ENCODE measurements at places on chromosomes 11 and 22.

DNA sequence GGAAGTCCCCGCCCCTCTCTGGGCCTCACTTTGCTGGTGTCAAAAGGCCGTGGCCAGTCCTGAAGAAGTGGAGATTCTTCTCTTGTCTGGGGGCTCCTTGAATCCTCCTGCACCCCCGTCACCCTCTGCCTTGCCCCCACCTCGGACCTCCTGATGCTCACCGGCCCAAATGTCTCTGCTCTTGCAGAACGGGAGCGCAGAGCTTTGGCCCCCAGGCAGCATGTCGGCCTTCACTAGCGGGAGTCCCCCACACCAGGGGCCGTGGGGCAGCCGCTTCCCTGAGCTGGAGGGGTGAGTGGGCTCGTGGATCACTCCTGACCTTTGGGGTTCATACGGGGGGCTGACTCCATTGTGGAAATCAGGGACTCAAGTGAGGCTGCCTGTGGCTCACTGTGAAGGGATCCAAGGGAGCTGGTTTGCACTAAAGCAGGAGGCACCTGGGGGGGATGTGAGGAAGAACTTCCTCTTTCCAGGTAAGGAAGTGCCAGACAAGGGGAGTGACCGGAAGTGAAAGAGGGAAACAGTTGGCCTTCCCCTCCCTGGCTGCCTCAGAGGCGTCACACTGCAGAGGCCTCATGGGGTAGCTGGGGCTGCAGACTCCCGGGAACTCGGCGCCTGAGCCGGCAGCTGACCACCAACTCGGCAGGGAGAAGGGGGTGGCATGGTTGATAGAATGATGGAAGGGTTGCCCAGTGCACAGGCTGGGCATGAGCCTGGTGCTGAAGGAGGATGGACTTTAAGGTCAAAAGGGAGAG, 23.1 kb downstream of the CSF2RB start:
- no peak for DNase-seq

DNA sequence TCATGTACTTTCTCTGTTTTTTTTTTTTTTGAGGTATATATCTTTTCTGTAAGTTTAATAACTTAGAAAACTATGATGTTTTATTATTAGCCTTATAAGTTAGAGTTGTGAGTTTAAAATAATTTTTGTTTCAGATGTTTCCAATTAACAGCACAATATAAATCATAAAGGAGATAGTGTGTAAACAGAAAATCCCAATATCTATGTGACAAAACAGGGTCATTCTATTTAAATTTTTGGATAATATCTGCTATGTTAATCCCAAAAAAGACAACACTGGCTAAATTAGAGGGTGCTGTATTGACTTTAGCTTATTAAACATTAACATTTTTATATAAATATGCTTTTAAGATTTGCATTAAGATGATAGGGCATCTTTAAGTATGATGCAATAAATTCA, 318.1 kb upstream of the CTSC start:
- no peak for DNase-seq

GRCh38 chr11:69489031-69489745, 7.7 kb downstream of the LINC01488 start:
- no peak for DNase-seq

DNA sequence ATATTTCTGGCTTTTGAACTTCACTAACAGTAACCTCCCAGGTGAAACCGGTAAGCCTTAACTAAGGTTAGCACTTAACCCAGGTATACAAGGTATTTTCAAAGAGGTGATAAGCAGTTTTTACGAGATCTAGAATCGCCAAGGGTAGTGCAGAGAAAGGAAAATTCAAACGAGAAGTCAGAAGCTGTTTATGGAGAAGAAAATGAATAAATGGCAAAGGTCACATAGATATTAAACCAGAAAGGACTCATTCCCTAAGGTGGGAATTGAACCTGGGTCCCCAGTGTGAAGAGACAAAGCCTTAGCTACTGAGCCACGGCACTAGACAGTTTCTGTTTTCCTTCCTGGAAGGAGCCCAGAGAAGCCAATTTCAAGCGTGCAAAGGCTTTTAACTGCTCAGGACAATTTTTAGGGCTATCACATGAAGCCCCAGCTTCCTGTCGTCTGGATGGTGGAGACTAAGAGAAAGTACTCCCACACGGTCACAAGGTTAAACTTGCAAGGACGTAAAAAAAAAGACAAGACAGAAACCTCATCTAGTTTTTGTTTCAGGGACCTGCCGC, 5.7 kb upstream of the C1QTNF6 start:
- DNase-seq: no peak

- peak; percentile 23 for DNase-seq
These were observed 13.7 kb upstream of the CPT1A start for GRCh38 chr11:68855205-68855981.

GRCh38 chr11:78541537-78541936, 33.1 kb downstream of the NARS2 start:
- no peak for DNase-seq

DNA sequence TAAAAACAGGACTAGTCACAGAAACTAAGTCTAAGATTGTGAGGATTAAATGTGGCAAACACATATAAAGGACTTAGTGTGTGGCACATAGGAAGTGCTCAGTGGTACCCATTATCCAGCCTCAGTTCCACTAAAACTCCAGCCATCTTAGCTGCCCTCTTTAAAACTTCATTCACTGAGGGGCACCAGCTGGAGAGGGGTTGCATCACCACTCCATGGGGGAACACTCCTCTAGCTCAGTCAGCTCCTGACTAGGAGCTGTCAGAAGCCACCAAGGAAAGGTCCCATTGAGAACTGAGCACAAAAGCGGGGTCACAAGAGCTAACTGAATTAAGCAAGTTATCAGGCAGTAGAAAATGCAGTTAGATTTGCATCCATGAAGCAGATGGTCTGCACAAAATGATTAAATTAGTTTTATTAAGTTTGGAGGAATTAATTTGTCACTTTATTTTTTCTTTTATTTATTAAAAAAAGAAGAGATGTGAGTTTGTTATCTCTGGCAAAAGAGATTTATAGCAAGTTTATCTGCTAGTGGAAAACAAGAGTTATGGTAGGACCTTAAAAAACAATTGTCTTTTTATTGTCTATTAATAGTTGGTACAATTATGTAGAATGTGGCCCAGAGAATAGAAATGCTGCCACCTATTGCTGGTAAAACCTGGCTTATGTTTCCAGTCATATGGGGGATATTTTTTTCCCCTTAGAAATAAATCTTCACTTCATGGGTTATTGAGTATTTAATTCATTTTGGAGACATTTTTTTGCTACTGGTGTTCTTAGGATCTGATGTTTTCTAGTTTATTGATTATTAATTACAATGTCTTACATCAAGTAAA, 95.7 kb downstream of the NAV2 start:
- no peak for DNase-seq

DNA sequence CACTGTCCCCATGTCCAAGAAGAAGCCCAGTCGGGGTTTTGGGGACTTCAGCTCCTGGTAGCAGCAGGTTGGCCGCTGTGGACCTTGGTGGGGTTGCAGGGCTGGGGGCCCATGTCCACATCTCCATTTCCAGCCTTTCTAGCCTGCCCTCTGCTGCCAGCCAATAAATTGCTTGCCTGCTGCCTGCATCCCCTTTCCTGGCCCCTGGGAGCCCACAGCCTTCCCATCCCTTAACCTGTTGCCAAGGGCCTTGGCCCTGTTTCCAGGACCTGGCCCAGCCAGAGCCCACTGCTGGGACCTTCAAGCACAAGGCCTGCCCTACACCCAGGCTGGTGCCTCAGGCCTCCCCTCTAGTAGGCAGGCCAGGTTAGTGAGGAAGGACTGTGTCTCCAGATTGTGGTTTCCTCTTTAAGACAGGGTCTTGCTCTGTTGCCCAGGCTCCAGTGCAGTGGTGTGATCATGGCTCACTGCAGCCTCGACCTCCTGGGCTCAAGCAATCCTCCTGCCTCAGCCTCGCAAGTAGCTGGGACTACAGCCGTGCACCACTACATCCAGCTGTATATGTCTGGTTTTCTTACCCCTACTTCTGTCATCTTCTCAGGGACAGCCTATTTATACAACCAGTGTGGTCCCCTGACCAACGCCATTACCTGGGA, 29.7 kb downstream of the PPIL2 start:
- no peak for DNase-seq

- no peak for DNase-seq
These were observed 4.6 kb downstream of the ATF4 start for GRCh38 chr22:39524753-39525657.

GRCh38 chr11:120270386-120270785, 30.4 kb downstream of the POU2F3 start:
- no peak for DNase-seq

DNA sequence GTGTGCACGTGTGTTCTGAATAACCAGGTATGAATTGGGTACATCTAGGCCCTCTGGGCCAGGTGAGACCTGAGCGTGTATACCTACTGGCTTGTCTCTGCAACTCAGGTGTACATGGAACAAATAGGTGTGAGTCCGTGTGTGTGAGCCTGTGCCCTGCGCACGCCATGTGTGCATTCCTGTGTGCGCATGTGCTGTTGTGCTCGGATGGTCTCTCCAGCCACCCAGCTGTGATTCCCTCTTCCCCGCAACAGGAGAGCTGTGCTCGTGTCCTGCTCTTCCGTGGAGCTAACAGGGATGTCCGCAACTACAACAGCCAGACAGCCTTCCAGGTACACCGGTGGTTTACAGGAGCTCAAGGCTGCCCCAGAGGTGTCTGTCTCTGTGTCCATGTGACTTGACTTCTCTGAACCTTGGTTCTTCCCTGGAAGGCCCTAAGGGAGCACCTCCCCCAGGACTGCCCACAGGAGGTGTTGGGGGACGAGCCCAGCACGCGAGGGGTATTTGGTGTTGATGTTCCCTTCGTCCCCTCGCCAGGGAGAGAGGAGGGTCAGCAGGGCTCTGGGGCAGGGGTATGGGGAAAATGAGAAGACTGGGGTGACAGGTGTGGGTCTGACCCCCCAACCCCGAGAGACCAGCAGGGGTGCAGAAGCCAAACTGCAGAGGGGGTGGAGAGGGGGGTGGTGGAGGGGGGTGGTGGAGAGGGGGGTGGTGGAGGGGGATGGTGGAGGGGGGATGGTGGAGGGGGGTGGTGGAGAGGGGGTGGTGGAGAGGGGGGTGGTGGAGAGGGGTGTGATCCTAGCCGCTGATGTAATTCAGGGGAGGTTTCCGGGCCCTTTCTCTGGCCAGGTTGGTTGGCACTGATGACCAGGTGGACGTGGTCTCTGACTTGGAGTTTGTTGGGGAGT, 10.7 kb downstream of the SHANK3 start:
- DNase-seq: no peak

DNA sequence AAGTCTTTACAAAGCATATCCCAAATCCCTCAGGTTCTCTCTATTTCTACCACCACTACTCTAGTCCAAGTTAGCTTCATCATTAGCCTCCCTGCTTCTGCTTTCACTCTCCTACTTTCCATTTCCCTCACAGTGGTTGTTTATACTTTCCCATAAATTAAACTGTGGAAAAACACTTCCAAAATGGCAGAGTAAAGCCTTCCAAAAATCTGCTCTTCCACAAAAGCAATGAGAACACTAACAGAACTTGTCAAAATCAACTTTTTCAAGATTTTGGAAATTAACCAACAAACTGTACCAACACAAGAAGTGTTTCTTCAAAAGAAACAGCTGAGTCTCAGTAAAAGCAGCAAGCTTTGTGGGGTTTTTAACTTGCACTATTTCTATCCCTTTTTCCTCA, 71.8 kb downstream of the TTC28 start:
- DNase-seq: no peak

- DNase-seq: no peak
These were observed 14.2 kb downstream of the ALG12 start for GRCh38 chr22:49904040-49904369.

DNA sequence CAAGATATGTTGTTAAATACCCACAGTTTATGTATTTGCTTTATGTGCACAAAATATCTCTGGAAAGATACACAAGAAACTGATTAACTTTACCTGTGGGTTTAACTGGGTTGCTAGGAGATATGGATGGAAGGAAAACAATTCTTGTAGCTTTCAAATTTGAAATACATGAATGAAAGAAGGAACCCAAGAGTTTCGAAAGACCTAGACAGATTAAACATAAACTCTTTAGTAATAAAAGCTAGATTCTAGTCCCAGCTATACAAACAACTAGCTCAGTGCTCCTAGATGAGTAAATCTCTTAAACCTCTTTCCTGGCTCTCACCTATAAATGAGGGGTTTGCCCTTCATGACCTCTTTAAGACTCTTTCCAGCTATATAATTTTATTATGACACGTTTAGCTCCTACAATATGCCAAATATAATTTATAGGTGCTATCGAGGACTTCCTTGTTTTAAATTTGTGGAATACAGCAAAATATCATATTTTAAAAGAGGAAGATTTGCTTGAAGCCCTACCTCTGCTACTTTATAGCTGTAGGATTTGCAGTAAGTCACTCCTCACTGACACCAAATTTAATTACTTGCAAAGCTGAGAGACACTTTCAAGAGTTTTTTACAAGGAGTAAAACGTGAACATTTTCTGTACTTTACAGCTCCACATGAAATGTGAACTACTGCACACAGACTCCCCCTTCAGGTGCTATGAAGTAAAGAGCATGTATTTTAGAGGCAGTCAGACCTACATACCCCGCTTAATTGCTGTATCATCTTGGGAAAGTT, 50.7 kb downstream of the RRAS2 start:
- no peak for DNase-seq

GRCh38 chr11:78244546-78245255, 56.0 kb downstream of the USP35 start:
- no peak for DNase-seq

DNA sequence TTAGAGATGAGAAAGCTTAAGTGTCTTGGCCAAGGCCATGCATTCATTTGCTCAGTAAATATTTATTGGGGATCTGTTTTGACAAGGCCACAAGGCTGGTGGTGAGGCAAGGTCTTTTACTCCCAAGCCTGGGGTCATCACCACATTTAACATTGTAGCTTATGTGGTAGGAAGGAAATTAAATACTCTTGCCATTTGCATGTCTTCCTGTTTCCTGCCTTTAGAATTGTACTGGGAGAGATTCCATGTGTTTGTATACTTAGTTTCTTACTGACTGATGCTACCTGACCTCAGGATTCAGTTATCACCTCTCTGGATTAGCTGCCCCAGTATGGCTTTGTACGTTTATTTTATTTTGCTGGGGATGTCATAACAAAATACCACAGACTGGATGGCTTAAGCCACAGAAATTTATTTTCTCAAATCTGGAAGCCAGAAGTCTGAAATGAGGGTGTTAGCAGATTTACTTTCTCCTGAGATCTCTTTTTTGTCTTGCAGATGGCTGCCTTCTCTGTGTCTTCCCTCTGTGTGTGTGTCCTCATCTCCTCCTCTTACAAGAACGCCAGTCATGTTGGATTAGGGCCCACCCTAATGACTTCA, 44.8 kb downstream of the SPECC1L start:
- DNase-seq: no peak

DNA sequence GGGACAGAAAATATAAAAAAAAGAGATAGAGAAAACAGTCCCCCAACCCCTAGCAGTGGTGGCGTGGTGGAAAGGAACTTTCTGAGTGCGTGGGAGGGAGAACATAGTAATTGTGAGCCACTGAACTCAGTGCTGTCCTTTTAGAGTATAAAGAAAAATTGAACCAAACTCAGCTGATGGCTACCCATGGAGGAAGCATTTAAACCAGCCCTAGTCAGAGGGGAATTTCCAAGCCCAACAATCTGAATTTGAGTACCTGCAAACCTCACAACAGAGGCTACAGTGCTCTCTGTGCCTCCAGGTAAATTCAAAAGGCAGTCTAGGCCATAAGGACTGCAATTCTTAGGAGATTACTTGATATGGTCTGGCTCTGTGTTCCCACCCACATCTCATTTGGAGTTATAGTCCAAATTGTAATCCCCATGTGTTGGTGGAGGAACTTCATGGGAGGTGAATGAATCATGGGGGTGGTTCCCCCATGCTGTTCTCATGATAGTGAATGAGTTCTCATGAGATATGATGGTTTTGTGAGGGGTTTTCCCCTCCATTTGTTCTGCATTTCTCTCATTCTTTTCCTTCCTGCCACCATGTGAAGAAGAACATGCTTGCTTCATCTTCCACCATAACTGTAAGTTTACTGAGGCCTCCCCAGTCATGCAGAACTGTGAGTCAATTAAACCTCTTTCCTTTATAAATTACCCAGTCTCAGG, 687.8 kb downstream of the FAM181B start:
- DNase-seq: no peak

All from stimulated activated CD4-positive, alpha-beta T cell treated with anti-CD3 and anti-CD28 coated beads, Interleukin-4, amount 100 ng/mL, for 1 hour (primary cell).